ENCODE measurements at places on chromosomes 3 and 15.

DNA sequence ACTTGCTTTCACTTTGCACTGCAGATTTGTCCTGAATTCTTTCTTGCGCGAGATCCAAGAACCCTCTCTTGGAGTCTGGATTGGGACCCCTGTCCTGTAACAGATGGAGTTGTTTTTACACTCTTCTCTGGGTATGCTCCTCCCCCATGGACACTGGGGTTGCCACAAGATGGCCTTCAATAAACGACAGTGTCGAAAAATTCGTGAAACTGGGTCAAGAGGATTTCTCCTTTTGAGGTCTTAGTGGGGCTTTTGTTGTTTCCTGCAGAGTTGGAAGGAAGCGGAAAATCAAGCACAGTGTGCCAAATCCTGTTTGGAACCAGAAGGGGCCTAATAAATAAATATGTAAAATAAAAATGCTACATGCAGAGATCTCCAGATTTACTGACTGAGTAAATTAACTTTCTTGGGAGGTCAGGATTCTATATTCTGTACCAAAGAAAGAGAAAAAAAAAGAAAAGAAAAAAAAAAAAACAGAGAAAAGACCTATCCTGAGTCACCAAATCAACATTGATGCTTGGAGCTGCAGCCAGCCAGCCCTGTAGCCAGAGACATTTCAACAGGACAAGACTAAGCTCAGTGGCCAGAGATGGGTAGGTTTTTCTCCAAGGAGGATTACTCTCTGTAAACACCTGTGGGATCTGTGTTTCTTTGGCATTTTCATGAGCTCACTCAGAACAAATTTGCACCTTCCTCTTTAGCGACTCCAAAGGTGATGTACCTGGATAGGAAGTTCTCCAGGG, 24.8 kb downstream of the CCDC80 start:
- no peak for DNase-seq

GRCh38 chr15:35289024-35289617, 204.0 kb upstream of the NANOGP8 start:
- DNase-seq = no peak

GRCh38 chr3:16511681-16512434, 1.6 kb downstream of the RFTN1 start:
- peak; percentile 69 for DNase-seq

DNA sequence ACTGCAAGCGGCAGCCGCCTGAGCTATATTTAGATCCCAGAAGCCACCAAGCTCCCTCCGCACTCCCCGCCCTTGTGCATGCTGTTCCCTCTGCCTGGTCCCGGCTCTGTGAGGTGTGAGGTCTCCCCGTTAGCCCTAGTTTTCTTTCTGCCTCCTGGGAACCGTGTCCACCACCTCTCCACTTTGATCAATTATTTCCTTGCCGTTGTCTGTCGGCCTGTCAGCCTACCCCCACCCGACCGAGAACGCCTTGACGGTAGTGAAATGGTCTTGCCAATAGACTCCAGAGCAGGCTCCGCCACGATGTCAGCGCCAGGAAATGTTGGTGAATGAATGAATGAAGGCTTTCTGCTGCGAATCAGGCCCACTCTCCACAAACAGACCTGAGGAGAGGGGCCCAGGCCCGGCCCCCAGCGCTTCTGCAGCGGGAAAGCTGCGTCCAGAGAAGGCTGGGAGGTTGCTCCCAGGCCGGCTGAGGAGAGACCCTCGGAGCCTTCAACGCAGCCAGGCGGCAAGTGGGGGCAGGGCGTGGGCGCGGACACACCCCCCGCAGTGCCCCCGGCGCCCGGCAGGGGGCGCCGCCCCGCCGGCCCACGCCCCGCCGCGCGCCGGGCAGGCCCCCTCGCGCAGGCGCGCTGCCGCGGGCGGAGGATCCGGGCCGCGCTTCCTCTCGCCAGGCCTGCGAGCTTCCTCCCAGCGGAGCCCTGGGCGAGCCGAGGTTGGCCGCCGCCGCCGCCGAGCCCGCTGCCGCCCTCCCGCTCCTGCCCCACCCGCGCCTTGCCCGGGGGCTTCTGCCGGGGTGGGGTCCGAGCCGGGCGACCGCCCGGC, at the start of gene CSK:
Gene CSK (plus strand): TSS at position 650 of the 828 bp plus-strand sequence. CDS start 16,218 bp downstream, outside the sequence.
- no peak for DNase-seq

DNA sequence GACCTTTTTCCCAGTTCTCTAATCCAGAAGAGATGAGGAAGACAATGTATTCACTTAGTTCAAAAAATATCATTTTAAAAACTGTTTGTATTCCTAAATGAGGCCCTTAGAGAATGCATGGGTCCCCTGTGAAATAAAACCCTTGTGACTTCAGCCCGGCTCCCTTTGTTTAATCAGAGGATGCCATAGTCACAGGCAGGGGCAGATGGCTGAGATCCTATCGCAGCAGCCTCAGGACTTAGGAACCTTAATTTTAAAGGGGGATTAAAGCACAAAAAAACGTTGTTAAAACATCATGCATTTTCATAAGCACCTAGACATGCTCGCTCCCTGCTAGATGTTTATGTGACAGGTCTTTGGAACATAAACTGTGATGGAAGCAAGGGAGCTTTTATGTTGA, 176.6 kb downstream of the IL20RB start:
- DNase-seq = no peak

DNA sequence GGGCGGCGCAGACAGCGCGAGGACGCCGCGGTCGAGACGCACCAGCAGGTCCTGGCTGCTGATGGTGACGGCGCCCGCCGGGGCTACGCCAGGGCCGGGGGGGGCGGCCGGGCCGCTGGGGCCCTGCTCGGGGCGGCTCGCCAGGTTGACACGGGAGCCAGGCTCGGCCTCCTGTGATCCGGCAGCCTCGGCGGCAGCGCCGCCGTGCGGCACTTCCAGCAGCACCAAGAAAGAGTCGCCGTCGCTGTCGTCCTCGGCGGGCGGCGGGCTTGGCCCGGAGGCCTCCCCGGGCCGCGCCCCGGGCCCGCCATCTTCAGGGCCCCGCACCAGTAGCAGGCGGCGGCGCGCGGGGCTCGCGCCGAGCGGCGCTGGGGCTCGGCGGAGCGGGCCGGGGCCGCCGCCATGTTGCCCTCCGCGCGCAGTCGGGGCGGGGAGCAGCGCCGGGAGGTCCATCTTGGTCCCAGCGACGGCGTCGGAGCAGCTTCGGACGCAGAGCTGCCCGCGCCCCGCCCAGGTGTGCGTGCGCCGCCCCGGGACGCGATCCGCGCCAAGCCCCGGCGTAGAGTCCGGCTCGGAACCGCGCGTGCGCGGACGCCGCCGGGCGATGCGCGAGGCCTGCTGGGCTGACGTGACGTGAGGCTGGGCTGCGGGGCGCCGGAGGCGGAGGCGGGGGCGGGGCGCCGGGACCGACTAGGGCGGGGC, at the start of gene ZXDC:
Gene ZXDC (minus strand): TSS at position 479 of the 702 bp plus-strand sequence. CDS start 26 bp downstream, at position 453.
- peak; percentile 90 for DNase-seq

DNA sequence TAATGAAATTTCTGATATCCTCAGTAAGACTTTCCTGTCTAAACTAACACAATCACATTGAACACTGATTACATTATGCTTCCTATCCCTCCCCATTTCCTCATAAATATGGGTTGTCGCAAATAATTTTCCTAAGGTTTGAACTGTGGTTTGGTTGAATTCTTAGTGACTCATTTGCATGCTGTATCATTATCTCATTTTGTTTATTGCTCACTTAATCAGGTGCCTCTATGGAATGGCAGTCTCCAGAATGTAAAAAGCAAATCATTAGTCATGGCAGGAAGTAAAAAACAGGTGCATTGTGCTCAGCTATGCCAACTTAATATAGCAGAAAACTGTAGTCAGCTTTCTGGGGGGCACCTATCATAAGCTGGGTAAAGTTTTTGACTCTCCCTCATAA, 216.0 kb upstream of the ZBTB20 start:
- DNase-seq = no peak

DNA sequence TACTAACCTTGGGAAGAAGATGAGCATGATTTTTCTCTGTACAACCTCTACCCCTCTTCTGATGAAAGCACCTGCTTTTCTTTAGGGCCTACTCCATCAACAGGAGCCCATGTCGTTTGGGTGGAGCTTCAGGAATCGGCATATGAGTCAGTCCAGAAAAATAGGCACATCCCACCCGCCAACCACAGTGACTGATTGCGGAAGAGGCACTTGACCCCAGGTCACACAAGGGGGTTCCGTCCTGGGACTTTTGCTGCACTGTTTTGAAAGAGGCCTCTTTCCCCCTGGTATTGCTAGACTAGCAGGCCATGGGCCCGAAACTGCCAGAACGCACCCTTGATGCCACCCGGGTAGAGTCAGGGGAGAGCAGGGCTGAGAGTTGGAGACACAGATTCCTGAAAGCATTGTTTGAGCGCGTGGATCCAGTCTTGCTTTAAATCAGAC, 19.3 kb upstream of the NRROS start:
- DNase-seq = no peak

GRCh38 chr15:98397419-98397818, 250.9 kb upstream of the IGF1R start:
- DNase-seq = no peak

DNA sequence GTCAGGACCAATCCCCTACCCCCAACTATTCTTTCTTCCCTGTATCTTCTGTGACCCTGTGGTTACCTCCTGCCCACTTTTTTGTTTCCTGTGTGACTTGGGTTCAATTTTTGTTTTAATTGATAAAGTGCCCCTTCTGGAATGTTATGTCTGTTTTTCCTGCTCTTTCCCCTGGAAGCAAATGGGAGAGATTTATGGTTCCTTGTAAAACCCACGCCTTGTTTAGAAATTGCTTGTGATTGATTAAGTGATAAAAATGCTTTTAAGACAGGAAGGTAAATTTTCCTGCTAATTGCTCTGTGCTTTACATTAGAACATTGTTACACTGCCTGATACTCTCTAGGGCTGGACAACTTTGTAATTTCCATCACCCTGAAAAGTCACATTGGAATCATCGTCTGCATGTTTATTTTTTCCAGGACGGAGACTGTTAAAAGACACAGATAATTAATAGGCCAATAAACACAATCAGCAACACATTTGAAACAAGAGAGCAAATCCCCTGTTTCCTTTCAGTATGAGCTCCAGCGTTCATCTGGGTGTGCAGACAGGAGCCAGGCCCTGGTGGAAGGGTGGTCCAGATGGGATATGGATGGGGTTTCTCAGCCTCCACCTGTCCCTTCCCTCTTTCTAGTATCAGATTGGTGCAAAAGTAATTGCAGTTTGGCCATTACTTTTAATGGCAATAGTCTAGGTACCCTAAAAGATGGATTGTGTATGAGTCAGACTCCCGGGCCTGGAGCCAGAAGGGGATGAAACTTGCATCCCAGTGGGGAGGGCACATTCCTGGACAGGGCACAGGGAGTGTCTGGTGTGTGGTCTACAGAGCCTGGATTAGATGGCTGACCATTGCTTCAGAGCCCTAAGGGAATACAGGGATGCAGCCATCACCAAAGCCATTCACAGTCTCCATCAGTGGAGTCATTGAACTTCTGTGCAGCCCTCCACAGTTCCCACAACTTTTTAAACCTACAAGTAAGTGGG, 58.1 kb upstream of the AGBL1 start:
- DNase-seq = no peak

- no peak for DNase-seq
Observed at GRCh38 chr3:13065727-13066126, 7.5 kb downstream of the IQSEC1 start.

- DNase-seq = no peak
Observed at GRCh38 chr15:85725564-85725963, 69.2 kb downstream of the KLHL25 start.

DNA sequence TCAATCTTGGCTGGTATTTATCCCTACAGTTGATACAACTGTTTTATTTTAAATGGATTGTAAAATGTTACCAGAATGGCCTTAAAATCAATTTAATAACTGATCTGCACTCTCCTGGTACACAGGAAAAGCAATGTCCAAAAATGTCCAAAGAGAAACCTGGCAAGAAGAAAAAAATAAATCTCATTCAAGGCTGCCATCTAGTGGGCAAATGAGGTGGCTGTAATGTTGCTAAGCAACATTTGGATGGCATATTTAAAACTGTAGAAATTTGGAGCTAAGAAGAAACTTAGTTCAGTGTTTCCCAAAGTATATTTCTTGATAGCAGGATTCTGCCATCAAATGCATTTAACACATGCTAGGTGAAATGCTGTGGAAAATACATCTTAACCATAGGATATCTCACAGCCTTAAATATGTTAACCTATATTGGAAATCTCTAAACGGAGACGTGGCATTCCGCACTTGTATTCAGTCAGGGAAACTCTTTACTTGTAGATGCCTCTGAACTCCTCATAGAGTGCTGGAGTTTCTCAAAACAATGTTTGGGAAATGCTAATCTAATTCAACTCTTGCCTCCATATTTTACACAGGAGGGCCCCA, 216.8 kb downstream of the ERC2 start:
- no peak for DNase-seq

DNA sequence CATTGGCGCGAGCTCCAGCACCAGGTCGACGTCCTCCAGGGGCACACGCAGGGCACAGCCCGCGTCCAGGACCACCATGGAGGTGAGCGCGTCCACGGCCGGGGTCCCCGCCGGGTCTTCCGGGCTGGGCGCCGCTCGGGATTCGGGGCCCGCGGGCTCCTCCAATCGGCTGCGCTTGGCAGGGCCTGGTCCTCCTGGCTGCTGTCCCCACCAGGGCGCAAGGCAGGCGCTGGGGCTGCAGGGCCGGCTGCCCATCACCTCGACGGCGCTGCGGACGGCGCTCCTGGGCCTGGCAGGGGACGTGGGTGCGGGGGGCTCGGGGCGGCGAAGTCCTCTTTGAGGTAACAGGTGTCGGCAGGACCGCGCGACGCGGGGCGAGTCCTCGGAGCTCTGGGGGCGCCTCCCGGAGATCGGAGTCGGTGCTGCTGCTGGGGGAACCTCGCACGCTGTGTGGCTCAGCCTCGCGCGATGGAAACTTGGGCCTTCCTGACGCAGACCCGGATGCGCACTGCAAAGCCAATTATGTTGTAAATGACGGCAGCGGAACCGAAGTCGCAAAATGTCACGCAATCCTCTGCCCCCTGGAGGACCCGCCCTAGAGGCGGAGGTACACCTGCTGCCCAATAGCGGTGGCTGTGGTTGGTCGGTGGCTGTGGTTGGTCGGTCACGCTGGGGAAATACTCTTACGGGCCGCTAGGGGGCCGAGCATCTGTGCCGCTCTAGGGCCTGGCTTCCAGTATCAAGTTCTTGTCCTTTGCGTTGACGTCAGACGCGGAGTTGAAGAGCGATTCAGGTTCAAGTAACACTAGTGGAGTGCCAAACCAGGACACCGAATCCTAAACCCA, at the start of gene PRR23C:
Gene PRR23C (minus strand): TSS at position 527 of the 845 bp plus-strand sequence. CDS start 272 bp downstream, at position 255.
- no peak for DNase-seq

GRCh38 chr3:152623286-152623911, 211.5 kb upstream of the P2RY1 start:
- no peak for DNase-seq

DNA sequence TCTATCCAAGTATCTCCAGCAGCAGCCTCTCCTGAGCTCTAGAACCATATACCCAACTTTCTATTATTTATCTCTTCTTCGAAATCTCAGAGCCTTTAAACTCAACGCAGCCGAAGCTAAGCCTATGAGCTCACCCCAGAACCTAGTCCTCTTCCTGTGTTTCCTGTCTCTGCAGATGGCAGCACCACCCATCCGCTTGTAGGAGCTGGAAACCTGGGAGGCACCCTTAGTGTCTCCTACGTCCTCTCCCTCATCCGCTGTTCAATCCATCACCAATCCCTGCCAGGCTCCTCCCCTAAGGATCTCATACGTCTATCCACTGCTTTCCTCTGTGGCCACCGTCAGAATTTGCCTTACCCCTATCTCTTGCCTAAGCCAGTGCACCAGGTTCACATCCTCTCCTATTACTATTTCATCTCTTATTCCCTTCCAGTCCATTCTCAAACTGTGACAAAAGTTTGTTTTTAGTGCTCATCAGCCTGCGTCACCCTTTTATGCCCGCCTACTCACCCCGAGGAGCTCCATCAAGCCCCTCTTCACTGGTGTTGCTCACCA, 9.6 kb downstream of the VGLL4 start:
- no peak for DNase-seq

All from activated CD8-positive, alpha-beta memory T cell treated with anti-CD3 and anti-CD28 coated beads for 4 hours (primary cell).